H7 (cell line): ENCODE measurements at places on chromosomes 3 and 15.

GRCh38 chr3:151843275-151843674, 29.4 kb downstream of the AADAC start:
- DNase-seq, result no peak

GRCh38 chr3:102068736-102069135, 219.4 kb downstream of the NFKBIZ start:
- DNase-seq, result no peak

DNA sequence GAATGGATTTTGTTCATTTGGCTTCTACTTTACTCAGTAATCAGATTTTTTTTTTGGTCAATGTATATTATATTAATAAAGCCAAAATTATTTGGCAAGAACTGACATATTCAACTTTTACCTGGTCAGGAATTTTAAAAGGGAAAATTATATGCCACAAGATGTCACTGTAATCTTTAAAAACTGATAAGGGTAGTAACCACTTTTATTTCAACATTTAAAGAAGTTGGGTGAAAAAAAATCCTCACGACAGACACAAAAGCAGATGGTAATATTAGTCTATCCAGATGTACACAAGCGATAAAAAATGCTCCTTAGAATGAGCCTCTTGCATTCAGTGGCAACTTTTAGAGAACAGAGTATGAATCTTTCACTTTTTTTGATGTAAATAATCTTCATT, 101.9 kb downstream of the SERPINI1 start:
- DNase-seq, result no peak

DNA sequence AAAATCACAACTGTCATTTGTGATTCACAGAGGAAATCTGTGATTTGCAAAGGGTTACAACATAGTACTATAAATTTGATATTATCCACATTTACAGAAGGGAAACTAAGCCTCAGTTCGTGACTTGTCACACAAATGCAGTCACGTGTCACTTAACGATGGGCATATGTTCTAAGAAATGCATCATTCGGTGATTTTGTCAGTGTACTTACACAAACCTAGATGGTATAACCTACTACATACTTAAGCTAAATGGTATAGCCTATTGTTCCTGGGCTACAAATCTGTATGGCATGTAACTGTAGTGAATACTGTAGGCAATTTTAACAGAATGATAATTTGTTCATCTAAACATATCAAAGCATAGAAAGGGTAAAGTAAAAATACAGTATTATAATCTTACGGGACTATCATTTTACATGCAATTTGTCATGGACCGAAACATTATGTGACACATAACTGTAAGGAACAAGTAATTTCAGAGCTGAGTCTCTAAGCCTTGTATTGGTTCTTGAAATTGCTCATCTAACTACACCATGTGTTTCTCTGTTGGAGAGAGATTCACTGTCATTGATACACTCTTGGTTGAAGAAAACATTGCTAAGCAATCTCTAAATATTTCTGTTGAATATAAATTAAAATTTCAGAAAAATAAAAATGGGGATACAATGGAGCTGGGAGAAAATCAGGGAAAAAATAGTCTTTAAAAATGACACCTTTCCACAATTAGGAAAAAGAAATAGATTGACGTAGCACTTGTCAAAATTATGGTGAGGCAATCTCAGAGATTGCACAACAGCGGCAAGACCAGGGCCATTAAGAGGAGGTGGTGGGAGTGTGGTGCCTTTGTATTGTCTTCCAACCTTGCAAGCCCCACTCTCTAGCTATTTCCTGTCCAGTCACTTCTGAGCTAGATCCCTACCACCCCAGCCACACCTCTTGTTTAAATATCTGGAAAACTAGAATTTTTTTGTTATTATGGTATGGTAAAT, 645.8 kb upstream of the TBL1XR1 start:
- DNase-seq, result no peak

- no peak for DNase-seq
Observed at GRCh38 chr3:60573494-60573893, 677.8 kb downstream of the FHIT start.

GRCh38 chr15:29465196-29465595, 195.6 kb upstream of the NSMCE3 start:
- no peak for DNase-seq

- DNase-seq, result peak; percentile 23
Observed at GRCh38 chr15:60787837-60788691, 309.1 kb upstream of the ICE2 start.

DNA sequence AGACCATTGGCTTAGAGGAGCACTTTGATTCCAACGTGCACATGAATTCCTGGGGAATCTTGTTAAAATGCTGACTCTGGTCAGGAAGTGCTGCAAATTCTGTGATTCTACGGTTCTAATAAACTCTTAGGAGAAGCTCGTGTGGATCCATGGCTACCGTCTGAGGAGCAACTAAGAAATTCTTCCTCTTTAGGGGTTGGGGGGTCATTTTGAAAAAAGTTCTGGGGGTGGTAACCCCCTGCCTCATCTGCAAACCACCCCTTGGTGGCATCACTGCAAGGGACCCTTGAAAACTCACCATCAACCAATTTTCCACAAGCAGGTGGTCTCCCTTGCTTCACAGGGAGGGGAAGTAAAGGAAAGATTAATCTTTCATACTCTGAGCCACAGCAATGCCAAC, 52.2 kb upstream of the IGF1R start:
- DNase-seq, result no peak

GRCh38 chr3:134610432-134611385, 40.1 kb downstream of the KY start:
- peak; percentile 27 for DNase-seq

- DNase-seq, result peak; percentile 43
Observed at GRCh38 chr3:143002083-143002712, 828 bp downstream of the U2SURP start.

GRCh38 chr15:90287101-90287500, 21.6 kb downstream of the NGRN start:
- DNase-seq, result peak; percentile 80

- no peak for DNase-seq
Observed at GRCh38 chr3:63331520-63331919, 53.4 kb downstream of the SYNPR start.

DNA sequence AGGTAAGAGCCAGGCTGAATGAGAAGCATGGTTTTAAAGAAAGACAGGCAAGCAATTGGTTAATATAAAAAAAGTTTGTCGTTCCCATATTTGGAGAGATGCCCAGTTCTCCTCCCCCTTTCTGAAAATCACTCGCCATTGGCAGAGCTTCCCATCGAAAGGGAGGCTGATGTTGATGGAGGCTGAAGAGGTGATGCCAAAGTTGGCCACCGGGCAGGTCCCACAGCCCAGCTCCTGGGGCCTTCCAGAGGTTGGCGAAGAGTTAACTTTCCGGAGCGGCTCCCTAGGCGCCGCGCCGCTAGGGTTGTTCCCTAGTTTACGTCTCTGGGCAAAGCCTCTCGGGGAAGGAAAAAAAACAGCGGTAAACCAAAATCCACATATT, 793 bp downstream of the PCOLCE2 start:
- no peak for DNase-seq

DNA sequence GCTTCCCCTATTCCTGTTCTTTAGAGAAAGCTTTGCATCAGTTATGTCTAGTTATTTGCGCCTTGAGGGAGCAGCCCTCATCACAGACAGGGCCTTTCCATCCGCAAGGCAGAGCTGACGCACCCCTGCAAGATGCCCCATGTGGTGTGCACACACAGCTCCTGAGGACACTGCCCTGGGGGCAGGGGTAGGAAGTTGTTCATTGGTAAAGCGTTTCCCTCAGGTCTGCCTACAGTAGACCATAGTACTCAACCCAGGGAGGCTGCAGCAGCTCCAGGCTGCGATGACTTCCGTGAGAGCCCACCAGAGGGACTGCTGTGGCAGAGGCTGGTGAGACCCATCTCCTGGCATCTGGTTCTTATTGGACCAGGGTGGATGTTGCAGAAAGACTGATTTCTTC, 55.1 kb upstream of the PLXNA1 start:
- DNase-seq, result no peak

DNA sequence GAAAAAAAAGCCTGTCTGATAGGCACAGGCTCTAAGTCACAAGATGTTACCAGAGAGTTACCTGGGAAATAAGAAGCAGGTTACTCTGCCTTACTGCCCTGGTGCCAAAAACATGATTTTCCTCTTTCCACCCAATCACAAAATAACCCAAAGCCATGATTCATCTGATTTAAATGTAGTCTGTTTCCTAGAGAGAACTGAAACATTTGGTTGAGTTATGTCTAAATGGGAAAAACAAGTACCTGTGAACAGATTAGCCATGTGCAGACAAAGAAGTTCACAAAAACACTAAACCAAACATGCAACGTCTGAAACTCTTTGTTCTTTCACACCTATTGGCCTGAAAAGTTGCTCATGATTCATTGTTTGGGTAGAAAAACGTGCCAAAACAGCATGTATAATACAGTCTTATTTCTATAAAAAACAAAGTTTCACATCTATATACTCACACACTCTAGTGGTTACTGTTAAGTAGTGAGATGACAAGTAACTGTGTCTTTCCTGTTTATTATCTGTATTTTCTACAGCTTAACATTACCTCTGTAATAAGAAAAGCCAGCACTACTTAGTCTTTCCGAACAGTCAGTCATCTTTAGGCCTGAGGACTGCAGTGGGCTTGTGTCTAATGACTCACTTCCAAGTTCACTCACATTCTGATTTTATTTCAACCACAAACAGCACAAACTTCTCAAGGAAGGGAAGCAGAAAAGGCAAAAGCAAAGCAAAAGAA, 30.2 kb downstream of the FAM174B start:
- no peak for DNase-seq

DNA sequence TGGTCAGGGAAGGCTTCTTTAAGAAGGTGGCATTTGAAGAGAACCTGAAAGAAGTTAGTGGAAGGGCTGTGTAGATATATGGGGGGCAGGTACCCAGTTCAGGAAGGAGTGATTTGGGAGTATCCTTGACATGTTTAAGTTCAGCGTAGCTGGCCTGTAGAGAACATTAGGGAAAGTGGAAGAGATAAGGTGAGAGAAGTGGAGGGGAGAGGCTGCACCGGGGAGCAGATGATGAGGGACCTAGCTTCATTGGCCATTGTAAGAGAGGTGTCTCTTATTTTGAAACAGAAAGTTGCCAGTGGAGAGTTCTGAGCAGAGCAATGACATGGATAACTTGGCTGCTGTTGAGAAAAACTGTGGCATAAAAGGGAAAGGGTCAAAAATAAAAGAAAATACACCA, 44.6 kb upstream of the MME start:
- DNase-seq, result no peak

GRCh38 chr3:75115695-75116094, 501.2 kb upstream of the CNTN3 start:
- DNase-seq, result no peak

- DNase-seq, result peak; percentile 58
Observed at GRCh38 chr3:127320529-127321121, 32.8 kb upstream of the PRR20G start.

DNA sequence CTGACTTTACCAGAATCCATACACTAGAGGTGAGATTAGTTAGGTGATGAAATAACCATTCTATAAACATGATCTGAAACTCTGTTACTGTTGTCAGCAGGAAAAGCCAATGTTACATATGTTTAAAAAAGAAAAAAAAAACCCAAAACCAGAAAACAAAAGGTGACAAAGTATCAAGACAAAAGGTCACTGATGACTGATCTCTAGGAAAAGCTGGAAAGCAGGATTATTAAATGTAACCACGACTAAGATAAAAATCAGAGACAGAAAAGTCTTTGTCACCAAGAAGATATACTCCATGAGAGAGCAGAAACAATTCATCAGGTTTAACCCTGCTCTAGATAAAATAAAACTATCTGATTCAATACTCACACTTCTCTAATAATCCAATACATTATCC, 5.4 kb upstream of the SETD5 start:
- DNase-seq, result no peak

GRCh38 chr3:28186748-28187147, 54.7 kb upstream of the CMC1 start:
- DNase-seq, result no peak

DNA sequence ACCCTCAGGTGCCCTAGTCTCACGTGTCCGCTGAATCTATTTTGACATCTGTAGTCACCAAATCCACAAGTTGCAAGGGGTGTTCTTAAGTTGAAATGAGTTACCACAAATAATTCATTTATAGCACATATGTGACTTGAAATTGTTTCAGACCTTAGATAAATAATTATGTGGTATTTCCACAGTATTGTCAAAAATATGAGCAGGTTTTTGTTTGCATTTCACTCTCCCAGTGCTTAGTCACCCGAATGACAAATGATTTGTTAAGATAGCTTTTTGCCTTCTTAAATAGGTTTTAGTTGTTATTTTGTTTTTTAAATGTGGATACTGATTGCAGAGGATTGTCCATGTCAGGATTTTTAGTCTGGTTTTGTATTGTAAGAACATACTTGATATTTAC, 2.6 kb downstream of the MFSD1 start:
- DNase-seq, result no peak

DNA sequence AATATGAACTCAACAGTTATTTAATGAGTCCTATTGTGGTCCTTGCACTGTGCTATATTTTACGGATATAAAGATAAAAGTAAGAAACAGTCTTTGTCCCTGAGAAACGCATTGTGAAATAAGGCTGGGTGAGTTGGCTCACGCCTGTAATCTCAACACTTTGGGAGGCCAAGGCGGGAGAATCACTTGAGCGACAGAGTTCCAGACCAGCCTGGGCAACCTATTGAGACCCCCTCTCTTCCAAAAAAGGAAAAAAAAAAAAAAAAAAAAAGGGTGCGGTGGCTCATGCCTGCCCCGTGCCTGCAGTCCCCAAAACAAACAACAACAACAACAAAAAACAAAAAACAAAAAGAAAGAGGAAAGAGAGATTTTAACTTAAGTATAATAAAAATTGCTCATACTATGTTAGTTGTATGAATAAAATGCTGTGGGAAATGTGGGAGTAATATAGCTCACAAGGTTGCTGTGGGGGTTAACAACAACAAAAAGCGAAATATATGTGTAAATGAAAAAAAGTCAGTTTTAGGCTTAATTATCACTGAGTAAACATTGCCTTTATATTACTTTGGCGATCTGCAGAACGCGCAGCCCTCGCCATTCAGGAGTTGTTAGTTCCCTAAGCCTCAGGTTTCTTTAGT, 461 bp upstream of the FNDC3B start:
- DNase-seq, result no peak

DNA sequence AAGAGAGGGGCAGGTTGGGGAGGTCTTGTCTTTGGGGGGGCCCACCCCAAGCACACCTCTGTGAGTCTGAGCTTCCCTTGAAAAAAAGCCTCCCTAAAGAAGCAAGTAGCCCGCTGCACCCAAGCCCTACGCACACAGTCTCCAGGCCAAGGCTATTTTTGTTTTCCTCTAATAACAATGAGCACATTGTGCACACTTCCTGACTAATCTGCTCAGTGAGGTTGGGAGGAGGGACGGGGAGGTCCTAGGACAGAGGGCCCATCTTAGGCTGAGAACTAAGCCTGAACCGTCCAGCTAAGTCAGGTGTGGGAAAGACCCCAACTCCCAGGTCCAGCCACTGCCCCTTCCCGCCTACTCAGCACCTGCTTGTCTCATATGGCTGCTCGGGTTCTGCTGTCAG, 87.2 kb downstream of the HMG20A start:
- DNase-seq, result peak; percentile 22
